Inflammatory macrophage treated with lipopolysaccharide for 4 hours (primary cell): ENCODE measurements at places on chromosomes 7 and 10.

DNA sequence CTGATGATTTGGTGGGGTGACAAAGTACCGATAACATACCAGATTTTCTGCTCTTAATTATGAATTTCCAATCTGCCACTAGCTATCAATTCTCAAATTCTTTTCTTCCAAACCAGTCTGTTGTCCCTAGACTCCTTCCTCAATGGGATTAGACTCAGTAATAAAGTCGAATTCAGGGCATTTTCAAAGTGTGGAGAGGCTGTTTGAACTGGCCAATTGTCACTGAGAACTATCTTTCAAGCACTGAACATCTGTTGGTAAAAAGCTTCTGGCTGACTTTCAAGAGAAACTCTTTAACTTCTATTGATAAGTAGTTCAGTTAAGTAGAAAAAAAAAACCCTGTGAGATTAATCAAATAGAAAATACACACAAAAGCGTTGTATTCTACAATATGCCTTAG, 108.9 kb downstream of the SAMD9 start:
- no peak for DNase-seq

- DNase-seq, result no peak
These were observed 101.2 kb downstream of the BAMBI start for GRCh38 chr10:28778524-28778923.

- peak; percentile 63 for DNase-seq
These were observed 61.1 kb upstream of the CCDC71L start for GRCh38 chr7:106721816-106722785.

DNA sequence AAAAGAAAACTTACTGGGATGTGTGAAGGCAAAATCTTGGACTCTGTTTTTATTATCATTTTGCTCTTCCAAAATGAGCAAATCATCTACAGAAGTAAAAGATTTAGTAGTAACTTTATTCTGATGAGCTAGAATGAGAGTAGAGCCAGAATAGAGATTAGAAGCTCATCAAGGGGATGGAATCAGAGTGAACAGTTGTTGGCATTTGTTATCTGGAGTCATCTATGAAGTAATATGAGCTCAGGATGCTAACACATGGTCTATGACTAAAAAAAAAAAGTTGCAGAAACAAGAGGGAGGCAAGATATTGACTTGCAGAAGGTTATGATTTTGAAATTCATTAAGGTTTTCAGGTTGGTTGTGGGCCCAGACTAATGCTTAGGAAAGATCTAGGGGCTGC, 409.1 kb upstream of the ETV1 start:
- DNase-seq, result no peak

- DNase-seq, result peak; percentile 52
These were observed 53.5 kb downstream of the SCIN start for GRCh38 chr7:12623885-12624498.

GRCh38 chr10:86648704-86649427, 5.5 kb upstream of the OPN4 start:
- no peak for DNase-seq
